Thyroid gland (tissue), 4 donors: ENCODE measurements at places on chromosomes 2 and 18.
A peak's percentile ranks its signal among the peaks of the same experiment; 100 is the strongest.

GRCh38 chr2:136006658-136007057 is 21.2 kb upstream of the DARS1 start:
- DNase-seq, result no peak

GRCh38 chr18:755506-755905 is 43.1 kb upstream of the ENOSF1 start:
- DNase-seq, result no peak

- no peak for DNase-seq
These were observed 125.8 kb upstream of the HNMT start for GRCh38 chr2:137838255-137839092.

DNA sequence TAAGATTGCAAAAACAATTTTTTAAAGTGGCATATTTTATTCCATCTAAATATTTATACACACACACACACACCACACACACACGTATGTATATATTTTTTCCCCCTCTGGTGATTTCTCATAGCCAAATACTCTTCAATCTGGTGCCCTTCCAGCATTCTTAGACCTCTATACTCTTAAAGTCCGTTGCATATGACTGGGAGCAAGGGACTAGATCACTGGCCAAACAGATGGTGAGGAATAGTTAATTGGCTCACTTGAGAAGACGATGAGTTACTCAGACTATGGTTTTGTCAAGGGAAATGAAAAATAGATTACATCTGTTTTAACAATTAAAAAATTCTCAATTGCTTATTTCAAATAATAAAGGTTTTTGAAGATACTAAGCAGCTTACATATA is 512.5 kb upstream of the LRRTM4 start:
- DNase-seq, result no peak

DNA sequence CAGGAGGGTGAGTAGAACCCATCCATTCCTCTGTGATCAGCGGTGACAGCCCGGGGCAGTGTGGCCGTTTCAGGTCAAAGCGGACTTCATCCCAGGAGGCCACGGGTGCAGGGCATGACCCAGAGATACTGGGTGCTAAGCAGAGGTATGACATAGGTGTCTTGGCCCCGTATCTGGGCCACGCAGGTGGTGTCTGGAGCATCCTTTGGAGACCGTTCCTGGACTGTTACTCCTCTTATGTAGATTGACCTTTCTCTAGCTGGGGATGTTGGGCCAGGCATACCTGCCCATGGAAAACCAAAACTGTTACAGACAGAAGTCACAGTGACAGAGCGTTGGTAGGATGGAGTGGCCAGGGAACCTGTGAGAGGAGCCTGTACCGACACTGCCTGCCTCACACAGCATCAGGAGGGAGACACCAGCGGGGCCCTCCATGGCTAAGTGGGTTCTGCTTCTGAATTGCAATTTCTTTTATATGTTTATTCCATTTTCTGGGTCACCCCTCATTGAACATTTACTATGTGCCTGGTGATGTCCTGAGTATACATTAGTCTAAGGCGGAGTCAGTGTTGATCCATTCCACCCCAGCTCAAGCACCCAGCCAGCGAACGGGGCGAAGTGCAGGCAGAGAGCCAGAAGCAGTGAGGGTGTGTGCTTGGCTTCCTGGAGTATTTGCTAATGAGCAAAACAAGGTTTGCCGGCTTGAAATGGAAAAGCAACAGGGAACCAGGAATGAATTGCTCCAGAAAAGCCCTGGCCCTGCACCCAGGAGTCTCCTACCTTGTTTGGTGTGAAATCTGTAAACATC is 141.7 kb downstream of the SH3RF3 start:
- DNase-seq, result peak; percentile 46

- no peak for DNase-seq
These were observed 15.7 kb upstream of the ACVR2A start for GRCh38 chr2:147829106-147829505.

GRCh38 chr2:24972315-24972961 is 683 bp upstream of the DNAJC27 start:
- DNase-seq, result peak; percentile 21

DNA sequence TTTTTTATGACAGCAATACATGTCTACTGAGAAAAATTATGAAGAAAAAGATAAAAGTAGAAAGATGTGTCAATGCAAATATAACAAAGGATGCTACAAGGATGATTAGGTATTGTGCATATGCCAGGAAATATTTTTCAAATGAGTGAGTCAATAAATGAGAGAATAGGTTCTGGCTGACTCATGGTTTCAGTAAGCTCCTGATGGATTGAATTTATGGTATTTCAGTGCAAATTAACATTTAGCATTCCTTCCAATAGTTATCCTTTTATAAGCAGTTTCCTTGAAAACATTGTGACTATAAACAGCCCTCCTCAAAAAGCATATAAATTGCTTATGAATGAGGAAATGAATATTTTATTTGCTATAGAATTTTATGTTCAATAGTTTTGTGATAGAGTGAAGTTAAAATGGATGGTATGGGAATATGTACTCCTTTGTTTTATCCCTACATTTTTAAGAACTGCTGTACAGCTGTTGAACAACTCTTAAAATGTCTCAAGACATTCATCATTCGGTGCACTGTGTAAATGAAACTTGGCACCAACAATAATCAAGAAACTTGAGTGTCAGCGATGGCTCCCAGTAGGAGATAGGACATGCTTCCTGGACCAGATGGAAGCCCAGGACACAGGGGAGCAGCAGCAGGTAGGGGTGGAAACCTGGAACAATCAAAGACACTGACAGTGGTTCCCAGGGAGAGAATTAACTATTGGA is 144.7 kb downstream of the PMAIP1 start:
- DNase-seq, result no peak

DNA sequence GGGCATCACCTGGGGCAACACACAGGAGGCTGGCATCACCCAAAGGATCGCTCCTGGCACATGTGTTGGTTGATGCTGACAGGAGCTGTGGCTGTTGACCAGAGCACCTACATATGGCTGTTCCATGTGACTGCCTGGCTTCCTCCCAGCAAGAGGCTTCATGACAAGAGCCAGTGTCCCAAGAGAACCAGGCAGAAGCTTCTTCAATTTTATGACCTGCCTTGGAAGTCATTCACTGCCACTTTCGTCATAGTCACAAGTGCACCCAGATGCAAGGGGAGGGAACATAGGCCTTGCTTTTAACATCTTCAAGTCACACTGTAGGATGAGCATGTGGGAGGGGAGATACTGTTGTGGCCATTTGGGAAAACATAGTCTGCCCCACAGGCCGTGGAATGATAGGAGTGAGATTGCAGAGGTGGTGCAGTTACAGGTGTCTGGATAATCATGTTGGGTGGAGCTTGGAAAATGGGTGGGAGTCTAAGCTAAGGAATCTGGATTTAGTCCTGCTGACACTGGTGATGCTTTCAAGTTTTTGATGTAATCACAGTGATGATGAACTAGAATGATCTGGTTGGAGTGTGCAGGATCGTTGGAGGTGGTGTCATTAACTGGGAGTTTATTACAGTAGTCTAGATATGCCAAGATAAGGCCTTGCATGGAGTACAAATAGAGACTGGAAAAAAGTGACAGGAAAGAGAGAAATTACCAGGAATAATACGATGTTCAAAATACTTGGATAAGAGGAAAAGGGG is 107.0 kb downstream of the RAPGEF4 start:
- no peak for DNase-seq

- DNase-seq, result peak; percentile 8
These were observed 514.7 kb upstream of the CDH7 start for GRCh38 chr18:65235966-65236624.

DNA sequence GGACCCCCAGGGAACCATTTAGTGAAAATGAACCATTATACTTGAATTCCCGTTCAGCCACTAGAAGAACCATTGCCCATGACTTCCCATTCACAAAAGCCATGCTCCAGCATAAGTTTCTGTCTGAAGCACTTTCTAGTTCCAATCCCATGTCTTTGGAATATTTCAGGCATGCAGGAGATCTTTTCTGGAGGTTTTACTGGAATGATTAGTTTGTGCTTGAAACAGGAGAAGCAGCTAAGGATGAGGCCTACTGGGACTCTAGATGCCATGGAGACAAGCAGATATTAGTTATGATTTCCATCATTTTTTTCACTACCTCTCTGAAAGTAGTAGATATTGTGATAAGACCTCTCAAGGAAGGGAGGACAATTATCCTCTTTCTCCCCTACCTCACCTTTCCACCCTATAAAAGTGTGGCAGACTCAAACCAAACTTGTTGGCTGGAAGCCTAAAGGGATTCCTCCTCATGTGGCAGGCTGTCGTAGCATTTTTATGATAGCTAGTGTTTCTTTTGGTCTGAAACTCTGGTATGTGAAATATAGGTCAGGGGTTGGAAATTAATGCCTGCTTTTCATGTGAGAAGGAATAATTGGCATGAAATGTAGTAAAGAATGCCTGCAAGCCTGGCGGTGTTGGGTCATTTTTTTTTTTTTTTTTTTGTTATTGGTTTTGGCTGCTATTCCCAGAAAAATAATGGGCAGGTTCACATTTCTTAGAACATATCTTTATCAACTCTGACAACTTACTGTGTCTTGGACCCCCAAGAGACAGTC is 29.3 kb upstream of the MMADHC start:
- no peak for DNase-seq

DNA sequence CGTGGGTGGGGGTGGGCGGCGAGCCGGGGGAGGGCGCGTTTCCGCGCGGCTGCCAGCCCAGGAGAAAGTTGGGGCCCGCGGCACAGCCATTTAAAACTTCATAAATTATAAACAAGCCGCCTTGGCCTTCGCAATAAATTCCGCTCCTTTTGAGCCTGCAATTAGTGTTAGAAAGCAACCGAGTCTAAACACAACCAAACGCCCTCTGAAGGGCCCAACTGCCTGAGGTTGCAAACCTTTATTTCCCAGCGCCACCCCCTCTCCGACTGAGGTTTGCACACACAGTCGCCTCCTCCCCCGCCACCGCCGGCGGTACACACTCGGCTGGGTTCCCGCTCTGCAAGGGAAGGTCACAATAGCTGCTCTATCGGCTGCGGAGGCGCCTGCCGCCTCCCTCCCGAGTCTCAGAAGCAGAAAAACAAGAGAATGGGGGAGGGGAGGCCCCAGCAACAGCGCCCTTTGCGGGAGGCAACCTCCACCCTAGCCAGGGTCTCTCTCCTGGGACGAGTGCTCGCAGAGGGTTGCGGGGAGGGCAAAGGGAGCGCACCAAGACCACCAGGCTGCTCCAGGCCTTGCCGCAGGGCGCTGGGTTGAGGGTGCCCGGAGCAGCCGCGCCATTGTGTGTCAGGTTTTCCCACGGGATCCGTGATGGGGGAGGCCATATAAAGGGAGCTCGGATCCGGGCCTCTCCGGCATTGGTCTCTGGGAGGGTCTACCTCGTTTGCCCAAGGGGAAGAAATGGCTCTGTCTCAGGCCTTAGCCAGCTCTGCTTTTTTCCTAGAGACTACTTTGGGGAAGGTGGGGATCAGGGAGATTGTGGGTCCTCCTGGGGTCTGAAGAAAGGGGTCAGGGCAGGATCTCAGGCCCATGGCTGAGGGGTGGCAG is 13.4 kb upstream of the HOXD1 start:
- no peak for DNase-seq

DNA sequence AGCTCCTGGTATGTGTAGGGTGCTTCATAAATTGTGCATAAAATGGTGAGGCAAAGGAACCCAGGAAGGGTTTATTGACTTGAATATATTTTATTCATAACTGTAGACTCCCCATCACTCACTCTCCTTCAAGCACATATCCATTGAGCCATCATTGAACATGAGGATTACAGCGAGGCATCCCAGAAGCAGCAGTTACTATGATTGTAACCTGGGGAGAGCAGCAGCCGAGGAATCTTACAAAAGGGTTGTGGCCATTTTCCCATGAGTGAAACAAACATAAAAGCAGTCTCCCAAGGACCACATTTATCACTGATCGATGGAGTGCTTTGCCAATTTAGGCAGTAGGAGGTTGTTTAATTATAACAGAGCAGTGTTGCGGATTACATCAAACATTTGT is 183.4 kb downstream of the NCK2 start:
- DNase-seq, result no peak
